Left lung (tissue), 14 donors: ENCODE measurements at places on chromosomes 6 and 20. TPM values are rescaled to one million over a fixed set of nuclear protein-coding genes. Genes with fewer than 3 reads are reported as not detected.

GRCh38 chr6:119183457-119183856 is 105.0 kb upstream of the FAM184A start:
- no peak for DNase-seq

- DNase-seq = no peak
These were observed 288.4 kb upstream of the TSHZ2 start for GRCh38 chr20:52683761-52684160.

- DNase-seq = no peak
These were observed 217.7 kb downstream of the ARHGAP18 start for GRCh38 chr6:129492260-129492659.

DNA sequence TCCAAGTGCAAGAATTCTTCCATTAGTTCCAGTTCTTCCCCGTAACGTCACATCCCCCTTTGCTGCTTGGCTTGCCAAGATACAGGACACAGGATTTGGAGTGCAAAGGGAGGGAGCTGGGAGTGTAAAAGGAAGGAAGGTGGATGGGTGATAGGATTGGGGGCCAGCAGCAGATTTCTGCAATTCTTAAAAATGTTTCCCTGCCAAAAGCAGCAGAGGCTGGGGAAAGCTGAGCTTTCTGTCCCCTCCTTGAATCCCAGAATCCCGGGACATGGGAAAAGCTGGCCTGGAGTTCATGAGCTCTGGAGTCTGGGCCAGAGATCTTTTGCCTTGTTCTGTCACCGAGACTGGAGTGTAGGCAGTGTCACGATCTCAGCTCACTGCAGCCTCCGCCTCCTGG is 60.0 kb upstream of the EPB41L1 start:
- no peak for DNase-seq

GRCh38 chr20:2052741-2053140 is 48.9 kb upstream of the STK35 start:
- DNase-seq = no peak

The HLA-B gene
- polyA plus RNA-seq = 285 TPM

GRCh38 chr6:8513174-8513573 is 77.8 kb upstream of the SLC35B3 start:
- no peak for DNase-seq

The GHRH gene
- not detected for polyA plus RNA-seq

DNA sequence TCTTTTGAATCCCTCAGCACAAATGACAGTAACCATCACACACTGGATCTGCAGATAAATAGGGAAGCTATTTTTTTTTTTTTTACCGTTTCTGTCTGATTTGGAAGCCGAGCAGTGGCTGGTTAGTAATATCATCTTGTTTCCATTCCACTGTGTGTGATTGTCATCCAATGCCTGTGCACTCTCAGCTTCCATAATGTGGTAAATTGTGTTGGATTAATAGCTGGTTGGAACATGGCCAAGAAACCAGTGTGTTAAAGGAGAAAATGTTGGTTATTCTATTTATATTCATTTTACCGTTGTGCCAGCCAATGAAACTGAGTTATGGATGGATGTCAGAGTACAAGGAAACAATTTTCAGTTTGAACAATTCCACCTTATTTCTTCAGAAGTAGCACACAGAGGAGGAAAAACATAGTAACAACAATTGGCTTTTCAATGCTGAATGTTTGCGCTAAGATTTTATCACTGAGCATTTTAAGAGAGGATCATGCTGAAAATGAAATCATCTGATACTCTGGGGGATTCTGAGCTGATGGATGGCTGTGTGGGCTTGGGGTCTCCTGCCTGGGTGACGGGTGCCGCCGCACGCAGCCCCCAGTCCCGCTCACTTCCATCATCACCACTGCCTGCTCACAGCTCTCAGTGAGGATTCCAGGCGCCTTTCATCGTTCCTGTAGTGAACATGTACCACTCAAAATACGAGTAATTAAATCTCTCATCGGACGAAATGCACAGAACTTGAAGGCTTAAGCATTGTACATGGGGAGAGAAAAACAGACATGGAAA is 40.7 kb upstream of the EXOC2 start:
- no peak for DNase-seq

GRCh38 chr6:34556031-34556471 is at the start of gene SPDEF:
Gene SPDEF (minus strand): TSS chr6:34556329. CDS start chr6:34544455, 11,874 bp downstream.
- DNase-seq = no peak

GRCh38 chr6:16256781-16257180 is 18.4 kb downstream of the GMPR start:
- no peak for DNase-seq

DNA sequence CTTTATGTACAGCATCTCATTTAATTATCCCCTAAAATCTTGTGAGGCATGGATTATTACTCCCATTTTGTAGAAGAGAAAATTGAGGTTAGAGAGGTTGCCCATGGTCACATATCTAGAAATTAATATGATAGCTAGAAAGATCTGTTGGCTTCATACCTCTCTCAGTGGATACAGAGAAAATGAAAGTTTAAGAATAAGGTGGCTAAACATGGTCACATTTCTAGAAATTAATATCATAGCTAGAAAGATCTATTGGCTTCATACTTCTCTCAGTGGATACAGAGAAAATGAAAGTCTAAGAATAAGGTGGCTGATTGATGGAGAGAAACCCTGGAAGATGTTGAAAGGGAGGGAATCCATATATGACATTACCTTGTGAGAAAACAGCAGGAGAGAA is 260.7 kb upstream of the MAN1A1 start:
- DNase-seq = no peak

GRCh38 chr6:87101067-87101466 is 6.2 kb upstream of the CGA start:
- no peak for DNase-seq

GRCh38 chr6:123053602-123054225 is 57.7 kb downstream of the CLVS2 start:
- DNase-seq = no peak

DNA sequence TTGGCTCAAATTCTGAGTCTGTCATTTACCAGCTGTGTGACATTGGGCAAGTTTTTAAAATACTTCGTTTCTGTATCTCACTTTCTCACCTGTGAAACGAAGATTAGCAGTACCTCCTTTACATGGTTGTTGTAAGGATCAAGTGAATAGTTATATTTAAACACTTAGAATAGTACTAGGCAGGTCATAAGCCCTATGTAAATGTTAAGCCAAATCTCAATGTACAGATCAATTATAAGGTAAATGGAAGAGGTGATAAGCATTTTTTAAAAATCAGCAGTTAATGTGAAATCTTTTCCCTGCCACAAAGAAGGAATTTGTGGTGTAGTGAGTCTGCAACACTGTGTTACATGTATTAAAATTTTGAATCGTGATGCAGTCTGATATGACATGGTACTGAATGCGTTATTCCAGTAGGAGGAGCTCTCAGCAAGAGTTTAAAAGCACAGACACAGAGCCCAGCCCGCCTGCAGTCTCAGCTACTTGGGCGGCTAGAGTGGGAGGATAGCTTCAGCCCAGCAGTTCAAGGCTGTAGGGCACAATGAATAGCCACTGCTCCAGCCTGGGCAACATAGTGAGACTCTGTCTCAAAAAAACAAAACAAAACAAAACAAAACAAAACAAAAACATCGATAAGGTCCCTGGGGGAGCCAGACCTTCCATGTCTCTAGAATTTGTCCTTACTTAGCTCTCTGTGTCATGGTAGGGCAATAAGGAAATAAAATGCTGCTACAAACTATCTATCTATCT is 46.0 kb downstream of the GTF2H5 start:
- DNase-seq = peak; percentile 75

GRCh38 chr6:80210618-80211017 is 104.1 kb downstream of the BCKDHB start:
- no peak for DNase-seq

- no peak for DNase-seq
These were observed 136.0 kb downstream of the MMUT start for GRCh38 chr6:49327005-49327404.

DNA sequence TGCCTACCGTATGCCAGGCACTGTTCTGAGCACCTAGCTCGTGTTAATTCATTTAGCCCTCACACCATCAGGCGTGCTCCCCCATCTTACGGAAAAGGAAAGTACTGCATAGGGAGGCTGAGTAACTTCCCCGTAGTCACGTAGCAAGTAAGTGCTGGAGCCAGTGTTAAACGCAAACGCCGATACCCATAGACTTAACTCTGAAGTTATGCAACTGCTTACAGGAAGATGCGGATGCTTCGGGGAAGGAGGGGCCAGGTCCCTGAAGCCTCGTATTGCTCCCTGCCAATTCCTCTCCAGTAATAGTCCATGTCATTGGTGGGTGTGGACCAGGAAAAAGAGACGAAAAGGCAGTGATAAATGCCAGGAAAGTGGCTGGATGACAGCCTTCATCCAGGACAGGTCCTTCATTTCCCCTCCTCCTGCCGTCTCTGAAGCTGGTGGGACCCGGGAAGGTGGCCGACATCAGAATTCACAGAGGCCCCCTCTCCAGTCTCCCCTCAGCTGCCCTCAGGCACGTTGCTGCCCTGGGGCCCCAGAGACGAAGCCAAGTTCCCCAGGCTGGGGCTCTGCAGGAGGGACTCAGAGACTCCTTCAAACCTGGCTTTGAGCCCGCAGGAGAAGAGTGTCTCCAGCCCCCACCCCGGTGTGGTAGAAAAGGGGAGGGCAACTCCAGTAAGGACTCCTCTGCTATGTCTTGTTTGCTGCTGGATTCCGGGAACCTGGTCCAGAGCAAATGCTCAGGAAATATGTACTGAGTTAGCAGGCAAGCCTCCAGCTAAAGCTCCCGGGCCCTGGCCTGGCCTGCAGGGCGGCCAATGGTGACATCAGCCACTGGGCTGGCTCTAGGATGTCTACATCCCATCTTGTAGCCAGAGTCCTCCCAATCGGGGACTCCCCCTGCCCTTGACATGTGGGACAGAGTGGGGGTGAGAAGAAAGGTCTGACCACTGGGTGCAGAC is 37.8 kb downstream of the RAB44 start:
- no peak for DNase-seq

- DNase-seq = no peak
These were observed 19.9 kb downstream of the RREB1 start for GRCh38 chr6:7127680-7128079.

DNA sequence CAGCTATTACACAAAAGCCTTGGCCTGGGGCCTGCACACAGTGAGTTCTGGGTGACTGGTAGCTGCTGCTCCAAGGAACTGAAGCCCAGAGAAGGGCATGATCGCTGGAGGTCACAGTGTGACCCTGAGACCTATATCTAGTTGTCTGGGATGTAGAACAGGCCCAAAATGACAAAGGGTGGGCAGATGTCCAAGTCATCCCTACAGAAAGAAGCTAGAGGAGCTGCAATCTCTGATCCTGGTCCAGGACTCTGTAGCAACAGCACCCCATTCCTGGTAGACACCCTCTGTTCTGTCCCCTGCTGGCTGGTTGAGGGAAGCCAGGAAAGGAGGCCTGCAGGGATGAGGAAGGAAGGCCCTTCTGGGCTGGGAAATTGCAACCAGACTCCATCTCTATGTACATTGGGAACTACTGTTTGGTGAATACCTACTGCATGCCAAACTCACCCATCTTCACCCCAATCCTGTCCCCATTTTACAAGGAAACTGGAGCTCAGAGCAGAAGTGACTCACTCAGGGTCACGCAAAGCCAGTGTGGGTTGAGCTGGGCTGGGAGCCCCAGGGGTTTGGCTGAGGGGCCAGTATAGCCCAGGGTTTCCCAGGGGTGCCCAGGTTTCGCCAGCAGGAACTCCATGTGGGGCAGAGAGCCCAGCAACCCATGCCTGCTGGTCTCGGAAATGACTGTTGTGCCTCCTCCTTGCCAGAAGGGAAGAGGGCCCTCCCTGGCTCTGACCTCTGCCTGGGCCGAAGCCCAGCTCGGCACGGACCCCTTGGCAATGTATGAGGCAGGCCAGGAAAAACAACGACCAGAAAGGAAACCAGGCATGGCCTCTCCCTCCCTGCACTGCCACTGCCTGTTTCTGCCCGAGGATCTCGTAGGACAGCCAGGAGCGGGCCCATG is 44.9 kb upstream of the TLDC2 start:
- no peak for DNase-seq

- DNase-seq = no peak
These were observed 4.8 kb upstream of the IRF4 start for GRCh38 chr6:386688-387266.

The BMP5 gene
- polyA plus RNA-seq = 86.7 TPM

The ARFGEF3 gene
- 6.9 TPM for polyA plus RNA-seq

GRCh38 chr6:149563928-149564325 is 2.2 kb upstream of the GINM1 start:
- DNase-seq = no peak

The CBLN4 gene
- polyA plus RNA-seq = 0.33 TPM
